ENCODE measurements at places on chromosomes 2 and 18.

DNA sequence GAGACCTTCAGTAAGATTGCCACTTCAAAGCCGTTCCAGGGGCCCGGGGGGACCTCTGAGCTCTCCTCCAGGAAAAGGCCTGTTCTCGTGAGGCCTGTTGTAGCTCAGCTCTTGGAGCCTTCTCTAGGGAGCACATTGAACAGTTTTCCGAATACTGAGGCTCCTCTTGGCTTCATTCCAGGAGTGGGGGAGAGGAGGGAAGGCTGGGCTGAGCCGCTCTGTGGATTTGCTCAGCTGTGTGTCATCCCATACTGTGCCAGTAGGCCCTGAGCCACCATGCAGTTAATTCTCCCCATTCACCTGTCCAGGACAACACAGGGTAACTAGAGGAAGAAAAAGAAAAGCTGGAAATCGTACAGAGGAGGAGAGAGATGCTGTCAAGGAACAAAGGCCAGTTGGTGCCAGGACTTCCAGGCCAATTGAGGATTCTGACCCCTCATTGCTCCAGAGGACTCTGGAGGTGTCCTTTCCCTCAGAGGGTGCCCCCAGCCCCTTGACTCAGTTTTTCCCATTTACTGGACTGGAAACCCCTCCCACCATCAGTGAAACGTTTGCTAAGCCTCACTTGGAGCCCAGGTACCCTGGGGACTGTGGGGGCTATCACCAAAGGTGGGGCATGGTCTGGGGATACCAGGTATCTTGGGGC is 41.4 kb downstream of the HS1BP3 start:
- ATAC-seq: no peak

DNA sequence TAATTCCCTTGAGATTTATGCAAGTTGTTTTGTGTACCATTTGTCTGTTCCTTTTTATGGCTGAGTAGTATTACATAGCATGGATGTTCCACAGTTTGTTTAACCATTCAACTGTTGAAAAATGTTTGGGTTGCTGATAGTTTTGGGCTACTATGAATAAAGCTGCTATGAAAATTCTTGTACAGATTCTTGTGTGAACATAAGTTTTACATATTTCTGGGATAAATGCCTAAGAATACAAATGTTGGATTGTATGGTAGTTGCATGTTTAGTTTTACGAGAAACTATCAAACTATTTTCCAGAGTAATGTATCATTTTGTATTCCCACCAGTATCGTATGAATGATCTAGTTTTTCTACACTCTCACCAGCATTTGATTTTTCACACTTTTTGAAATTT is 407.3 kb downstream of the PLCL1 start:
- ATAC-seq: no peak

DNA sequence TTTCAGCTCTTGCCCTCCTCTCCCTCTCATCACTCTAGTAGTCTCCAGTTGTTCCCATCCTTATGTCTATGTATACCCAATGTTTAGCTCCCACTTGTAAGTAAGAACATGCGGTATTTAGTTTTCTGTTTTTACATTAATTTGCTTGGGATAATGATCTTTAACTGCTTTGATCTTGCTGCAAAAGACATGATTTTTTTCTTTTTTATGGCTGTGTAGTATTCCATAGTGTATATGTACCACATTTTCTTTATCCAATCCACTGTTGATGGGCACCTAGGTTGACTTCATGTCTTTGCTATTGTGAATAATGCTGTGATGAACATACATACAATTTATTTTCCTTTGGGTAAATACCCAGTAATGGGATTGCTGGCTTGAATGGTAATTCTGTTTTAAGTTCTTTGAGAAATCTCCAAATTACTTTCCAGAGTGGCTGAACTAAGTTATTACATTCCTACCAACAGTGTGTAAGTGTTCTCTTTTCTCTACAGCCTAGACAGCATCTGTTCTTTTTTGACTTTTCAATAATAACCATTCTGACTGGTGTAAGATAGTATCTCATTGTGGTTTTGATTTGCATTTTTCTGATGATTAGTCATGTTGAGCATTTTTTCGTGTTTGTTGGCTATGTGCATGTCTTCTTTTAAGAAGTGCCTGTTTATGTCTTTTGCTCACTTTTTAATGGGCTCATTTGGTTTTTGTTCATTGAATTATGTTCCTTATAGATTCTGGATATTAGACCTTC is 179.6 kb upstream of the SLC39A10 start:
- ATAC-seq: no peak

- no peak for ATAC-seq
Measured at GRCh38 chr2:33320573-33320972, 155.9 kb upstream of the RASGRP3 start.

- no peak for ATAC-seq
Measured at GRCh38 chr2:226915846-226916360, 80.0 kb downstream of the RHBDD1 start.

DNA sequence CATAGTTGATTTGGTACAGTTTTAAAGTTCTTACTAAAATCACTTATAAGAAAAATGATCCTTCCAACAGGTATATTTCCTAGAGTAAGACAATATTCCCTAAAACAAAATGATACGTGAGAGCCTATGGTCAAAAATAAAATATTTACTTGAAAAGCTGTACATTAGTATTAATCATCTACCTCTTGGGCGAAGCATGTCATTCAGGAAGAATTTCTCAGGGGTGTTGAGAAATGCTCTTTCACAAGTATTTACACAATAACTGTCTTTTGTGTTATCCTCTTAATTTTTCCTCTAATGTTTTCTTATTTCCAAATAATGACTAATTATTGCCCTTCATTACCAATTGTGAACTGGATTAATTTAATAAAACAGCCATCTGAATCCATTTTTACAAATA is 466.3 kb downstream of the SATB2 start:
- ATAC-seq: no peak

GRCh38 chr2:26645762-26646161 is 4.6 kb upstream of the CIB4 start:
- no peak for ATAC-seq

DNA sequence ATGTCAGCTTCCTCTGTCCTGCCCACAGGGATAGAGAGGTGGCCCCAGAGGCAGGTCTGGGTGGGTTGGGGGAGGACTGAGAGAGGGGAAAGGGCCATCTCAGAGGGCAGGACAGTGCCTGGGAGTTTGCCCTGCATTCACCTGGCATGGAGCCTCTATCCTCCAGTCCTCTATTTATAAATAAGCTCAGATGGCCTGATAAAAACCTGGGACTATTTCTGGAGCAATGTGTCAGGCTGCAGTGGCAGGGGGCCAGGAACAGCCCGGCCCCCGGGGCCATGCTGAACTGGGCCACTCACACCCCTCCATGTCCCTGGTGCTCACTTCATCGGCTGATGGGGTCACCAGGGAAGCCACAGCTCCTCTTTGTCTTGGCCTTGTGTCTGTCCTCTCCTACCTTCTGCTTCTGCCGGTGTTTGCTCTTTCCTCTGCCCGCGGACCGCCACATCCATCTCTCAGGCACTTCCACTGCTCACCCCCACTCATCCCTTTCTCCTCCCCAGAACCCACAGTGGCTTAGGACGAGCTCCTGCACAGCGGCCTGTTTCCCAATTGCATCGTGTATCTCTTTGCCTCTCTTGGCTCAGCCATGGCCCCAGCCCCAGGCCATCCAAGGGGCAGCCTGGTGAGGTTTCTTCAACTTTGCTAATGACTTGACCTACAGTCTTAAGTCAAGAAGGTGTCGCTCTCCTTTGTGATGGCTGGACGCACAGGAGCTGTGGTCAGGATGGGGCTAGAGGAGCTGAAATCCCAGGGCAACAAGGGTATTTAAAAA is 38.8 kb downstream of the SCTR start:
- ATAC-seq: no peak

GRCh38 chr2:241888641-241889040 is 19.1 kb downstream of the RTP5 start:
- no peak for ATAC-seq

GRCh38 chr2:222708274-222708710 is 36.8 kb downstream of the MOGAT1 start:
- ATAC-seq: no peak

GRCh38 chr2:235105821-235106359 is 154.1 kb downstream of the SH3BP4 start:
- ATAC-seq: no peak

DNA sequence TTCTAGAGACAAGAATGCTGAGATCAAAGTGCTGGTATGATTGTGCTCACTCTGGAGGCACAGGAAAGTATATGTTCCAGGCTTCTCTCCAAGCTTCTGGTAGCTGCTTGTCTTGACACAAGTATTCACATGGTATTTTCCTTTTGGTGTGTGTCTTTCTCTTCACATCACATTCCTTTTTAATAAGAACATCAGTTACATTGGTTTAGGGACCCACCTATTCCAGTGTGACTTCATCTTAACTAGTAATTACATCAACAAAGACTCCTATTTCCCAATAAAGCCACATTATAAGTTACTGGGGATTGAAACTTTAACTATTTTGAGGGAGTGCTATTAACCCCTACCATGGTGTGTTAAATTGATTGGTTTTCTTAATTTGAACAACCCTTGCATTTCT is 119.1 kb downstream of the FSIP2 start:
- ATAC-seq: no peak
